ENCODE measurements at places on chromosomes 1 and 21.

- no peak for DNase-seq
Observed at GRCh38 chr21:38813143-38813542, 7.4 kb downstream of the ETS2 start.

- no peak for DNase-seq
Observed at GRCh38 chr1:247210062-247210375, 38.2 kb upstream of the ZNF124 start.

DNA sequence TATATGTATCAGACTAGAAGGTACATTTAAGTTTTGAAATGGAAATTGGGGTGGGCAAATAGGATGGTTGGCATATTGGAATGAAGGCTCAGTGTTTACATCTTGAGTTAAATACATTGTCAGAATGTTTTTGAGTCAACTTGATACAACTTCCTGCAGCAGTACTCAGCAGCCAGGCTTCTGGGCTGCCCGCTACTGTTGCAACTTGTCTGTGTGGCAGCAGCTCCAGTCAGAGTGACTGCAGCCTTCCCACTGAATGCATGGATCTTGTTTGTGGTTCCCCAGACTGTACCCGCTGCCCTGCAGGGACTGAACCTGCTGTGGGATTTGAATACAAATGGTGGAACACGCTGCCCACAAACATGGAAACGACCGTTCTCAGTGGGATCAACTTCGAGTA is 24.9 kb upstream of the SARS1 start:
- DNase-seq, result no peak

GRCh38 chr1:212587016-212587887 is 21.3 kb upstream of the ATF3 start:
- DNase-seq, result no peak
